ENCODE measurements at places on chromosomes 4 and X. TPM values are rescaled to one million over a fixed set of nuclear protein-coding genes. Genes with fewer than 3 reads are reported as not detected.

VCX gene
- not detected for total RNA-seq

THOC2 gene
- 75.8 TPM for total RNA-seq

- no peak for DNase-seq
Measured at GRCh38 chr4:187883836-187884475, 111.6 kb upstream of the ZFP42 start.

DNA sequence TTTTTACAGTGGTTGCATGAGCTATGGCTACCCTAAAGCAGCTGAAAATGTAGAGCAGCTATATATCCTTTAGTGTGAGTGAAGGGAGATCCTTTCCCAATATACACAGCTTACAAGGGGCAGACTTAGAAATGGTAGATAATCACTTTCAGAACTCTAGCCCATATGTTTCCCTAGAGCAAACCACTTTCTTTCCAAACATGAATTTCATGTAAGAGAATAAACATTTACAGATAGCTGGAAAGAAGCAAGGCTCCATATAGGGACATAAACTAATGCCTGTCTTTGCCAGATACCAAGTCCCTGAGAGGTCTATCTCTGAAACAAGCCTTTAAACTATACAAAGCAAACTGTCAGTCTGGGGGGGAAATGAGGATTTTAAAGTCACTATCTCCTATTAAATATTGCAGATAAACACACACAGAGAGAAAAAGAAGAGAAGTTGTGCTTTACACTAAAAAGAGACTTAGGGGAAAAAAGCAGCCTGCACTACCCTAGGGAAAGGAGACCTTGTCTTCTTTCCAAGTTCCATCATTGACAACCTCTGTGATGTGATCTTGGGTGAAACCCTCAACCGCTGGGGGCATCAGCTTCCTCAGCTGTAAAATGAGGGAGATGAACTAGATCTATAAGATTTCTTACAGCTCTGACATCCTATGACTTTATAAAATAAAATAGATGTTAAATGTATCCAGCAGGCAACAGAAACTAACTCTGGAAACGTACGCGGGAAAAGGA is 73.6 kb downstream of the TMEM156 start:
- no peak for DNase-seq

DNA sequence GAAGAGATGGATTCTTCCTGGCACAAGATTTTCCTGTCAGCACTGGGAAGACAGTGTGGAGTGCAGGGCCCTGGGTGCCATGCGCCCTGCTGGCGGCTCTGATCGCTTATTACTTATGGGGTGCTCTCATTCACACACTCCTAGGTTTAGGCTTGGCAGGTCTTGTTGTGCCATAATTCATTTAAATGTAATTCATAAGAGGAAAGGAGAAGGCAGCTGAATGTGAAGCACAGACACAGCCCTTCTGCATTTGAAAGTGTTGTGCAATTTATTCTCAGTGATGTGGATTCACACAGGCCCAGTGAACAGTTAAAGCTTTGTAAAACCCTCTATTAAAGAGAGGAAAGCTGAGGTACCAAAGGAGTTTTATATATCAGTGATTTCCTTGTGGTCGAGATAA is 249.7 kb downstream of the C4orf33 start:
- no peak for DNase-seq
